ENCODE measurements at places on chromosomes 7 and 10.

DNA sequence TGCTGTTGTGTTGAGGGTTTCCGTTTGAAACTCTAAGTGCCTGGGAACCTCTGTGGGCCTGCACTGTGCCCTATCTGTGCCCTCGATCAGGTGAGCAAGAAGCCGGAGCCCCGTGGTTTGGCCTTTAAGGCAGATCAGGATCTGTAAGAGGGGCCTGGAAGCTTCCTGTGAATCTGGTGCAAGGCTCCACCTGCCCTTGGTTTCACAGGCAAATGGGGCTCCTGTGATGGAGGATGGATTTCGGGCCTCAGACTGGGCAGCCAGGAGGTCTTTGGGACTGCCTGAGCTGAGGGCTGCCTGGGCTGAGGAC, 21.6 kb downstream of the SCART1 start:
- DNase-seq: no peak

DNA sequence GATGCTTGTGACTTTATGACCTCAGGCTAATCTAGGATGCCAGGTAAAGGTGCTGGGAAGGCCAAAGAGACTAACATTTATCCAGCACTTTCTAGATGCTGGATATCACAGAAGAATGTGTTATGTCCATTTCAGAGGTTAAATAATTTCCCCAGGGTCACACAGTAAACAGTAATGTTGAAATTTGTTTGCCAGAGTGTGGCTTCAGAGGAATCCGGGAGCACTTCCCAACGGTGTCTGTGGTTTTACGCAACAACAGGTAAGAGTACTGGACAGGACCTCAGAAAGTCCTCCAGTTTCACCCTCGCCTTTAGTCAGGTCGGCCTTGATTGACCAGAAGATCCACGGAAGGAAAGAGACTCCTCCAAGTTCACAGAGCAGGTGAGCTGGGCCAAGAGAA, 1.7 kb downstream of the SHTN1 start:
- DNase-seq: no peak

DNA sequence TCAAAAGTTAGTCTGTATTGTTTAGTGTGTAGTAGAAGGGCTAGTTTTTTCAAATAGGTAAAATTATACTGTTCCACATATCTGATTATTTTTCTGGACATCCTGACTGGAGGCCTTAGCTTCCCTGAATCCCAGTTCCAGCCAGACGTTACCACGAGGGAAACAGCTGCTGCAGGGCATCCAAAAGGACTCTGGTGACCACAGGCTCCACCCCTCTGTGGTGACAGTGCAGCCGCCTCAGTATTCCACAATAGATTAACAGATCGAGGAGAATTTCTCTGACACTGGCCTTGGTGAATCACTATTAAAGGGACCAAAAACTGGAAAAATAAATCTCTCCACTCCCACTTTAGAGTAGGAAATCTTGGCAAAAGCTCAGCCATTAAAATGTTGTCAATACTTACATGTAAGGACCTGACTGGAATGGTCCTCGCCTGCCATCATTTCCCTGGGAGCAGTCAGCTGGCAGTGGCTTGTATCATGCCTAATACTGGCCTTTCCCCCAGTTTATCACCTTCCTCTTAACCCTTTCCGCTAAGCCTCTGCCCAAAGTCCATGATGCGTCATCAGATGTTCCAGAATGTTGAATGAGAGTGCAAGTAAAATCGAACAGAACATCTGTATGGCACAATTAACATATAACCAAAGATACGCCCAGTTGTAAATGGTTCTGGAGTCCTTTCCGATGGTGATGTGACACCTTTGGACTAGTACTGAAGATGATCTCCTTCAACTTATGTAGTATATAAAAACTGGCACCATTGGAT, 31.6 kb downstream of the ENO4 start:
- peak; percentile 5 for DNase-seq

DNA sequence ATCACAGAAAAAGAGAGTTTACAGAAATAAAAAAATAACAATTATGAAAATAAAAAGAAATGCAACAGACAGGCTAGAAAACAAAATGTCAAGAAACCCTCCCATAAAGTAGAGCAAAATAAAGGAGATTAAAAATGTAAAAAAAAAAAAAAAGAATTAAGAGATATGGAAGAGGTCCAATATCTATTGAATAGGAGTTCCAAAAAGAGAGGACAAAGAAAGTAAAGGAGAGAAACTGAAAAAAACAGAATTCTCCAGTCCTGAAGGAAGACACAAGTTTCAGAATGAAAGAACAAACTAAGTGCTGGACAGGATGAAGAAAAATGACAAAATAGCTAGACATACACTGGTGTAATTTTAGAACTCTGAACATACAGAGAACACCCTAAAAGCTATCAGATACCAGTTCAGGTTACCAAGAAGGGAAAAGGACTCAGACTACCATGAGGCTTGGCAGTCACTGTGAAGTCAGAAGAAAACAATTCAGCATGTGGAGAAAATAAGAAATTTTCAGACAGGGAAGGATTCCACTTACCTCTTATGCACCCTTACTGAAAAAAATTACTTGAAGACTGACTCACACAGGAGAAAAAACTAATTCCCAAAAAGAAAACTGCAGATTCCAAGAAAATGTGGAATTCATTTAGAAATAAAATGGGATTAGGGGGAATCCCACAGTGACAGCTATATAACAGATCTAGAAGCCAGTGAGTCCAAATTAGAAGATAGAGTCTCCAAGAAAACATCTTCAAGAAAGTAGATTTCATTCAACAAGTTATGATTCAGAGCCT, 40.4 kb upstream of the ABLIM1 start:
- DNase-seq: no peak

DNA sequence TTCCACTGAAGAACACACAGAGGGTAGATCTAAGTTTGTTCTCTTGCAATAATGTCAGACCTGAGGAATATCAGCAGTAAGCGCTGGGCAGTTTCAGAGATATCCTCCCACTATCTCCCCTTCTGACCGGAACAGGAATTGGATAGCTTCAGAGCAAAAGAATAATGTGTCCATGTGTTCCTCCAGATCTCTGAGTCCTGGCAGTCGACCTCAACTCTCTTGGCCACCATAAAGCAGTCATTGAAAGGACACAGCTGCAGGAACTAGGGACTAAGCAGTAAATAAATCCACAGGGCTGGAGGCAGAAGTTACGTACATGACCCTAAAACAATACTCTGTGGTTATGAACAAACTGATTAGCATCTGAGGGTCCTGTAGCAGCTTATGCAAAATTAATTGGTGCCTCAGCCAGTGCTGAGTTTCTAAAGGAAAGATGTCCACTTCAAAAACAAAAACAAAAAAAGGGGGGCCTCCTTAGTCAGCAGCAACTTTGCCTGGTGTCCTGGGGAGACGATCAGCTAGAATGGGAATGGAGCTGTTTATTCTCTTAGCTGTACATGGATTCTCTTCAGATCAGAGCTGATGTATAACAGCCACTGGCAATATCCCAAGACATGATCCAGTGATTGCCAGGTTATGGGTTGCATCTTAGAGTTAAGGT, 6.4 kb upstream of the PRTFDC1 start:
- peak; percentile 87 for DNase-seq

DNA sequence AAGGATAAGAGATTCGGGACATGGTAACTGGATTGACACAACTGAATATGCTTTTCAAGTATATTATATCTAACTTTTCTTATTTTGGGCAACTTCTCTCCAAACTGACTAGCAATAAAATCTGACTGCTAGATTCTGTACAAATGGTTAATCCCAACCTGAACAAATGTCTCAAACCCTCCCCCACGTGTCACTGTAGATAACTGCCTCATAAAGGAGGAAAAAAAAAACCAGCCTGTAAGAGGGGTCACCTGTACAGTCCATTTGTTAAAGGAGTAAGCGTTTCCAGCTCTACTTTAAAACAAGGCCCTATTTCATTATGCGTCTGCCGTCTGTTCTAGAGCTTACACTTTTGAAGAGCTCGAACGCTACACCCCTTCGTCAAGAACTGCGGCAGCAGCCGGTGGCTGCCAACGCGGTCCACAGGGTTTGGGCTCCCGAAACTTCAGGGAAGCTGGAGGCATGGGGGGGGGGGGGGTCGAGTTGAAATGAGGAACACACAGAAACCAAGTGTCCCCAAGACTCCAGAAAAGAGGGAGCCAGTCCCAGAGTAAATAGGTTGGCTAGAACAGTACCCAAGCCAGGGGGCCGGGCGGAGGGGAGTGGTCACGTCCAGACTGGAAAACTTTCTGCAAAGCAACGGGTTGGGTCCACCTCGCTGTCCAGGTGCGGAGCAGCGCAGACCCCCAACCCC, 492 bp downstream of the COG5 start:
- DNase-seq: no peak

DNA sequence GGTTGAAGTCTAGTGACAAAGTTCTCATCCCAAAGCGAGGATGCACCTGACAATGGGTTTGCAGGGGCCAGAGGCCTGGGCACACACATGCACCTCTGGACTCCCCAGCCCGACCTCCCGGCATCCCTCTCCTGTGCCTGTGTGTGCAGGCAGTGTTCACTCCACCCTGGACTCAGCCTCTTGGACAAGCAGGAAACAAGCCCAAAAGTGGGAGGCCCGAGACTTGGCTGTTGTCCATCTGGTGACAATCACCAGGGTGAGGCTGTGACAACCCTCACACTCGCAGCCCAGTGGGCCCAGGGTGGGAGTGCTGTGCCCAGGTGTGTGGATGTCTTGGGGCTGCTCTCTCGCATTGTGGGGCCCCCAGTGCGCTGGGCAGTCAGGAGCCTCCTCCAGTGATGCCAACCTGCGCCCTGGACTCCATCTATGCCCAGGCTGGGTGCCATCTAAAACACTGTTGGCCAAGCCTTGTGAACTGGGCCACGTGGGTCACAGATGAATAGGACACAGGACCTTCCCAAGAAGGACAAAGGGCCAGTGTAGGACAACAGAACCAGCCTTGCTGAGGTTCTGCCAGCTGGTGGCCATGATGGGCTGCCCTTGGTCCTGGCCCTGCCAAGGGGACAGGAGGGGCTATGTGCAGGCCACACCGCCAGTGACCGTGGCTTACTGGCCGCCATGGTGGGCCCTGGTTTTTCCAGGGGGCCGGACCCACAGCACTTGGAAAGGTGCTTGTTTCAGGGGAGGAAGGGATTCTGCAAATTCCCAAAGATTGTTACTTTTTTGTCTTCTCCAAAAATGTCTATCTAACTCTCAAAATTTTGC, 144.3 kb downstream of the TCERG1L start:
- no peak for DNase-seq

DNA sequence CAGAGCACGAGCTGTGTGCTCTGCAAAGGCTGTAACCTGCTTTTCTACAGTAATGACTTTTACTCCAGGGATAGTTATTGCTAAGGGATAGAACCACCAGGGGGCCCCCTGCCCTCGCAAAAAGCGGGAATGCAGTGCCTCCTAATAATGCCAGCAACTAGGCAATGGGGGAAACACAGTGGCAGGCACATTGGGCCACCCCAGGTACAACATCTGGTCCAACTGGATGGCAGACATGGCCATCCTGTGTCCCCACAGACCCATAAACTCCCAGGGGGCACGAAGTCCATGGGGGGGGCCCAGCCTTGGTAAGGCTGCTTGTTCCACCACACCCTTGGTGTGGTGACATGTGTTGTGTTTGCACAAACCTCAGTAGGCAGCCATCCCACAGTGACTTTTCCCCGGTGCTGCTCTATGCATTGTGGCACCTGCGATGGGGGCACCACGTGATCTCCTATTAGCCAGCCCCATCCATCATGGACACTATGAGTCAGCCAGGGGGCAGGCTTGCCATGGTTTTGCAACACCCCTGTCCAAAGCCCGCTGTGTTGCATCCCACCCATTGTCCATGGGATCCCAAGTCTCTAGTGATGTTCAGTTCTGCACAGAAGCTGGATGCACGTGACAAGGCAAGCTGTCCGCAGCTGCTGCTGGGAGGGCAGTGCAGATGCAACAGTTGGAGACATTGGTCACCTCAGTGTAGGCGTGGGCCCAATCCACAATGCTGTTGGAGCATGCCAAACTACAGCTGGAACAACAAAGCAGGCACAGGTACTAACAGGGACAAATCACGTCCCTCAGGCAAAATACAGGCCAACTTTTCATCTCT, 84.0 kb downstream of the ANLN start:
- DNase-seq: no peak

DNA sequence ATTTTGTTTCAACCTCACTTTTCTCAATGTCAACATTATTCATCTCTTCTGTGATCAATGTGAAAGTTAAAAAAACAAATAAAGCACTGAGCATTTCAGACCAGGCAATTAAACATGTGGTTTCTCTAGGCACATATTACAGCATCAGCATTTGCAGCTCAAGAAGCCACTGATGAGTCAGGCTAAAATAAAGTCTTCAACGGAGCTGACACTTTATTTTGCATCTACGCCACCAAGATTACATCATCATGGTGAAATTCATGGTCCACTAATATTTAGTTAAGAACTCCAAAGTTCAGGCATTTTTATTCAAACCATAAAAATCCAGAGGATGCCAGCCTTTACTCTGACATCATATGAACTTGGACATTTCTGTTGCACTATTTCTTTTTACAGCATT, 33.0 kb downstream of the MAGI2 start:
- peak; percentile 94 for DNase-seq

DNA sequence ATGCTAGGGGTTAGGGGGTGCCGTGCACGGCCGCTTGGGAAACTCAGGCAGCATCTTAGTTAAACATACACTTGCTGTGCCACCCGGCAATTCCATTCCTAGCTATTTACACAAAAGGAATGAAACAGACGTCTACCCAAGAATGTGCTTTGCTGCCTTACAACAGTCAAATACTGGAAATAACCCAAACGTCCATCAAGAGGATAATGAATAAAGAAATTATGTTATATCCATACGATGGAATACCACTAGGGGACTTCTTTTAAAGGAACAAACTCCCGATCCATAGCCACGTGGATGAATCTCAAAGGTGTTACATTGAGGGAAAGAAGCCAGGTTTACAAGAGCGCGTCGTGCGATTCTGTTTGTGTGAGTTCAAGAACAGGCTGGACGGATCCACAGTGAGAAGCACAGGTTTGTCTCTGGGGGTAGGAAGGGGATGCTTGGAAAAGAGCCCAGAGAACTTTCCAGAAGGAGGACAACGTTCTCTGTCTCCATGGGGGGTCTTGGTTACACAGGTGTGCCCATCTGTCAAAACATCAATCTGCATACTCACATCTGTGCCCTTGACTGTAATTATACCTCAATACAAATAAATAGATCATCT, 41.8 kb downstream of the STK32C start:
- DNase-seq: no peak

- DNase-seq: no peak
Observed at GRCh38 chr7:148537435-148537834, 53.1 kb upstream of the C7orf33 start.

DNA sequence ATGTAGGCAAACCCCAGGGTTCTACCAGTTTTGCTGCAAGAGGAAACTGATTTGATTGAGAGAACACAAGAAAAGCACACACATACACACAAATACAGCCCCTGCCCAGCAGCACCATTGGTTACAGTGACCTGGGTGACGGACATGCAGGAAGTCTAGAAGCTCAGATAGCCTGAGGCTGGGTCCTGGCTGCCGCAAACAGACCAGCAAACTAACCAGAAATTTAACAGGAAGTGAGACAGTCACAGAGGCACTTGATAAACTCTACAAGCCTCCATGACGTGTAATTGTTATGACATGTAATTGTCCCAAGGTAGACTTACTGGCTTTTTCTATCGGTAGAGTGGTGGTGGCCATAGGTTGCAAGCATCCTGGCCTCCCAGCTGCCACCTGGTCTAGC, 58.9 kb downstream of the PRKAR2B start:
- DNase-seq: no peak

All from skeletal muscle cell (primary cell).